GM23248 (cell line): ENCODE measurements at places on chromosomes 1 and 21. TPM values are rescaled to one million over a fixed set of nuclear protein-coding genes. Genes with fewer than 3 reads are reported as not detected.

DNA sequence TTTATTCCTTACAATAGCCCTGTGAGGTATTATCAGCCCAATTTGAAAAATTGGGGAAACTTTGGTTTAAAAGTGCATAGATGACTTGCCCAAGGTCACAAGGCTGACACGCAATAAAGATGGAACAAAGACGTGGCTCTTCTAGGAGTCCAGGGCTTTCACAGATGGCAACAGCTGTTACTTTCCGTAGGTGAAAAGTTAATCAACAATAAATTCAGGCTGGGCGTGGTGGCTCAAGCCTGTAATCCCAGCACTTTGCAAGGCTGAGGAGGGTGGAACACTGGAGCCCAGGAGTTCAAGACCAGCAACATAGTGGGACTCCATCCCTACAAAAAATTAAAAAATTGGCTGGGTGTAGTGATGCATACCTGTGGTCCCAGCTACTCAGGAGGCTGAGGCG is 87.8 kb upstream of the ATF3 start:
- no peak for DNase-seq

Gene PEAR1
- total RNA-seq: 1.0 and 2.2 TPM in 2 replicates

DNA sequence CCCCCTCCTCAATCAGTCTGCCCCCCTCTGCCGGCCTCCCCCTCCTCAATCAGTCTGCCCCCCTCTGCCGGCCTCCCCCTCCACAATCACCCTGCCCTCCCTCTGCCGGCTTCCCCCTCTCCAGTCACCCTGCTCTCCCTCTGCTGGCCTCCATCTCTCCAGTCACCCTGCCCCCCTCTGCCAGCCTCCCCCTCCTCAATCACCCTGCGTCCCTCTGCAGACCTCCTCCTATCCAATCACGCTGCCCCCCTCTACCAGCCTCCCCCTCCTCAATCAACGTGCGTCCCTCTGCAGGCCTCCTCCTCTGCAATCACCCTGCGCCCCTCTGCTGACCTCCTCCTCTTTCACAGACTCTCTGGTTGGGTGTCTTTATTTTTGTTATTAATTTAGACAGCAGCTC is 11.5 kb upstream of the C1orf198 start:
- no peak for DNase-seq

Gene KIF26B
- total RNA-seq: 7.8 and 8.0 TPM in 2 replicates

DNA sequence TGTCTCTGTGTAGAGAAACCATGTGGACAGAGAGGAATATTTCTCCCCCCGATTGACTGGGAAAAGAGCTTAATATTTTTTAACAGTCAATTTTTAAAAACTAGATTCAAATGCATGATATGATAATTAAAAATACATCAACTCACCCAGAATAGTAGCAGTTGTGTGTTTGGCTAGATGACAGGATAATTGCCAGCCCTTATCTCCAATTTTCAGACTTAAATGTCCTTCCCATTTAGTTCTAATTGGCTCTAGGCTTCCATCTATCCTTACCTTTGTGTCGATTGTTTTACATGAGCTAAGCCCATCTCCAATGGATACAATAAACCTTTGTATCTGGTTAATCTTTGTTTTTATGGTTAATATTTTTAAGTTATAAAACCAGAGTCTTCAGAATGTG is 23.9 kb upstream of the KIAA0040 start:
- no peak for DNase-seq

Gene SAMD11
- total RNA-seq: 40.9 and 68.3 TPM in 2 replicates

Gene KCNA3
- total RNA-seq: not detected in 2 replicates

Gene SPRR2F
- total RNA-seq: not detected in 2 replicates

GRCh38 chr1:247376659-247377058 is 39.3 kb upstream of the NLRP3 start:
- no peak for DNase-seq

Gene HFM1
- total RNA-seq: under 0.01 and 0.13 TPM in 2 replicates
